Ovary (tissue), 10 donors: ENCODE measurements at places on chromosomes 1 and 21. TPM values are rescaled to one million over a fixed set of nuclear protein-coding genes. Genes with fewer than 3 reads are reported as not detected.

DNA sequence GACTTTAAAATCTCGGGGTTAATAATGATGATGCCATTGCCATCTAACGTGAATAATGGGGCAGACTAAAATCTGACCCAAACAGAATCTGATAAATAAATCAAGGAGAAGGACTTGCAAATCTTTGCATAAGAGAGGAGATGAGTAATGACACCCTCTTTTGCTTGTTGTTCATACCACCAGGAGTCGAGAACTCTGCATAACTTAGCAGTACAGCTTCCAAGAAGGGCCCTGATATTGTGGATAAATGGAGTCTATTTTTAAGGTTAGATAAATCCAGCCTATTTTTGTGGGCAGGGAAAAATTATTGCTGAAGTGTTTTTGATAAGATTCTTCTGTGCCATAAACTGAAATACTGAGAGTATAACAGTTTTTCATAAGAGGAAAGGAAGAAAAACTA is 17.3 kb downstream of the RYR2 start:
- H3K4me3 ChIP-seq, result no peak overlapping the region
- no peaks in the 10 kb centered on the region for H3K36me3 ChIP-seq

DNA sequence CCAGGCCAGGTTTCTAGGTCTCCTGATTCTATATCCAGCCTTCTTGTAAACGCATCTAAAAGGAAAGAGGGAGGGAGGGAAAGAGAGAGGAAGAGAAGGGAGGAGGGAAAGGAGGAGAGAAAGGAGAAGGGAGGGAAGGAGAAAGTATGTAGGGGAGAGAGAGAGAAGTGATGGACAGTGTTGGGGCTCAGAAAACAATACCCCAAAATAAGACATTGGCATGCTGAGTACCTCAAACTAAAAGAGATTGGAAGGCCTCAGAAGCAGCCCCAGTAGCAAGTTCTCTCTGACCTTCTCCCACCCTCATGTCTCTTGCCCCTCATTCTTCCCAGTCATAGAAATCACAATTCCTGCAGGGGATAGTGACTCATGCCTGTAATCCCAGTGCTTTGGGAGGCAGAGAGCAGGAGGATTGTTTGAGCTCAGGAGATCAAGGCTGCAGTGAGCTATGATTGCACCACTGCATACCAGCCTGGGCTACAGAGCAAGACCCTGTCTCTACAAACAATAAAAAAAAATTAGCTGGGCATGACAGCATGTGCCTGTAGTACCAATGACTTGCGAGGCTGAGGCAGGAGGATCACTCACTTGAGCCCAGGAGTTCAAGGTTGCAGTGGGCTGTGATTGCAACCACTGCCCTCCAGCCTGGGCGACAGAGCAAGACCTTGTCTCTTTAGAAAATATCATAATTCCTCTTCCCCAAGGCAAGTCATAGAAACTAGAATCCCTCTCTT is 51.2 kb downstream of the DNTTIP2 start:
- H3K36me3 ChIP-seq, result no peaks in the 10 kb centered on the region
- H3K27ac ChIP-seq, result no peak overlapping the region
- H3K27me3 ChIP-seq, result no peaks in the 10 kb centered on the region
- H3K4me1 ChIP-seq, result no peaks in the 10 kb centered on the region

DNA sequence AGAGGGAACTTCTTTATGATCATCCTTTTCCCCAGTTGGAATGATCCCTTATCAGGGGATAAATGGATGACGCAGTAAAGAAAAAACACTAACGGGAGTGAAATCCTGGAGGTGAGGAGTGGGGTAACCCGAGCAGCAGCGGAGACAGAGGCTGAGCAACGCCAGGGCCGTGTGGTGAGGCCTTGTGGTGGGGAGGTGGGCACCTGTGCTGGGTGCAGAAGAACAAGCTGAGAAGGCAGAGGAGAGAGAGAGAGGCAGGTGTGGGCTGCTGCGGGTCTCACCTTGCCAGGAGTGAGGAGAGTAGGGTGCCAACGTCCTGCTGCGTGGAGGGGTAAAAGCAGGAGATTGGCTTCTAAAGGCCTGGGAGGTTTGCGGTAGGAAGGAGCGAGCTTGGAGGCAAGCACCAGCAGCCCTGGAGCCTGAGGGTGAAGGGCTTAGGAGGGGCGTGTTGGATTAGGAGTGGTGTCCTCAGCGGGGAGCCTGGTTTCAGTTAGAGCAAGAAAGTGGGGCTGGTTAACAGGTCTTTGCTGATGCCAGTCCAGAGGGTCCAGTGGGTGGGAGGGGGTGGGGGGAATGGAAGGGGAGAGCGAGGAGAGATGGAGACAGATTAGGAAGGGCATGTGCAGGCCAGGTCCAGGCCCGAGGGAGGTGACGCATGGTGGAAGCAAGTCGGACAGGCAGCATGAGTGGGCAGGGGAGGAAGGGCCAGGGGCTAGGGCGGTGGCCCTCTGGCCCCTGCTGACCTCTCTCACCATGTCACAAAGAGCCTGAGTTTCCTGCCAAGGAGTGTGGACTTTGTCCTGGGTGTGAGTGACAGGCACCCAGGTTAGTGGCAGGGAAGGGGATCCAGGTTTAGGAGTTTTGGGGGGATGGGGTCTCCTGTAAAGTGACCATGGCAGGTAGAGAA is 36.7 kb upstream of the LHX4 start:
- no peaks in the 10 kb centered on the region for H3K36me3 ChIP-seq
- no peak overlapping the region for H3K27ac ChIP-seq
- no peaks in the 10 kb centered on the region for H3K27me3 ChIP-seq
- DNase-seq, result no peak

GRCh38 chr1:159199901-159200300 is 4.8 kb upstream of the ACKR1 start:
- no peaks in the 10 kb centered on the region for H3K27me3 ChIP-seq
- no peaks in the 10 kb centered on the region for H3K4me1 ChIP-seq
- H3K4me3 ChIP-seq, result no peak overlapping the region

DNA sequence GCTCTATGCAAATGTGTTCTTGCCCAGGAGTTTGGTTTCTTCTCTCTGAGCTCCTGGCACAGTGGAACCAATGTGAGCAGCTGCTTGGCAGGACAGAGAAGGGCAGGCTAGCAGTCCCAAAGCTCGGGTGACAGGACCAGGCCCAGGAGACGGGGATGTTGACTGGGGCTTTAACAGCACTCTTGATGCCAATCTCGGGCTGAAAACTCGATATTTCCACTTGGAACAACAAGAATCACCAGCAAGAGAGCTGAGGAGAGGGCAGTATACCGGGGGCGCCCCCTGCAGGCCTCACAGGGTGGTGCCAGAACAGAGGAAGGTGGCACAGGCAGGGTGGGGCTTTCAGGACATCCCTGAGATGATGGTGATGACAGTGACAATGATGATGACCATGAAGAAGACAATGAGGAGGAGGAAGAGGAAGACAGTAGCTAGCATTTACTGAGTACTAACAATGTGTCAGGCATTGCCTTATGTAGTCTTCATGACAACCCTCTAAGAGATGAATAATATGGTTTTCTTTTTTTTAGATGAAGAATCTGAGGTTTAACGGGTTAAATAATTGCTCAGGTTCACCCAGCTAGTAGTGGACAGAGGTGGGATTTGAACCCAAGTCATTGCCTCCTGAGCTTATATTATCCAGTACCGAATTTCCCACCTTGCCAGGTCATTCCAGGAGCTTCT is 2.7 kb upstream of the KCNJ9 start:
- H3K27me3 ChIP-seq, result no peaks in the 10 kb centered on the region
- H3K4me1 ChIP-seq, result peaks cover 2% of the 10 kb centered on the region
- H3K36me3 ChIP-seq, result no peaks in the 10 kb centered on the region
- H3K27ac ChIP-seq, result no peak overlapping the region

DNA sequence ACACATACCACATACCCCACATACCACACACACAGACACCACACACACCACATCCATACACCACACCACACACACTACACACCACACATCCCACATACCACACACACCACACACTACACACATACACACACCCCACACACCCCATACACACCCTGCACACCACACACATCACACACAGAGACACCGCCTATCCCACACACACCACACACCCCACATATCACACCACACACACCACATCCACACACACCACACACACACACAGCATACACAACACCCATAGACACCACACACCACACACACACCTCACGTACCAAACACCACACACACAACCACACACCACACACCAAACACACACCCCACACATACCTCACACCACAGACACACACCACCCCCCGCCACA is 68.3 kb downstream of the SLC9A1 start:
- H3K36me3 ChIP-seq, result no peaks in the 10 kb centered on the region
- DNase-seq, result no peak
- no peaks in the 10 kb centered on the region for H3K27me3 ChIP-seq

DNA sequence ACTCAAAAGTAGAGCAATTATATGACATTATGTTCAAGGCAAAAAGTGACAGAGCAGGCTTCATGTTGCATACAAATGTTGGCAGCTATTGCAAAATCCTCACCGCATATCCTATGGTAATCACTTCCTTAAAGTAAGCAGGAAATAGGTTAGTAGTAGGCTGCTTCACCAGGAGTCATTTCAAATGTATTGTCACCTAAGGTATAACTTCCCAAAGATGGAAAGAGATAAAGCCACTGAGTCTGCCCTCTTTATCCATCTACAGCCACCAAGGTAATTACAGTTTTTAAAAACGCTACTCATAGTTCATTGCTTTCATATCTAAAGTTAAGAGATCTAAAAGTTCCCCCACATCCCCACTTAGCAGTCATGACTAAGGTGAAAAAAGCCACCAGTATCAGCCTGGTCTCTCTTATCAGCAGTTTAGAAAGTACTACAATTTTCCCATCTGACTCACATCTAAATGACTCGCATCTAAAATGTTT is 31.6 kb upstream of the UBE2U start:
- H3K27me3 ChIP-seq, result no peaks in the 10 kb centered on the region
- no peaks in the 10 kb centered on the region for H3K36me3 ChIP-seq
- no peak for DNase-seq
- H3K27ac ChIP-seq, result no peak overlapping the region
- no peak overlapping the region for H3K4me3 ChIP-seq
- peaks cover 5% of the 10 kb centered on the region for H3K4me1 ChIP-seq

DNA sequence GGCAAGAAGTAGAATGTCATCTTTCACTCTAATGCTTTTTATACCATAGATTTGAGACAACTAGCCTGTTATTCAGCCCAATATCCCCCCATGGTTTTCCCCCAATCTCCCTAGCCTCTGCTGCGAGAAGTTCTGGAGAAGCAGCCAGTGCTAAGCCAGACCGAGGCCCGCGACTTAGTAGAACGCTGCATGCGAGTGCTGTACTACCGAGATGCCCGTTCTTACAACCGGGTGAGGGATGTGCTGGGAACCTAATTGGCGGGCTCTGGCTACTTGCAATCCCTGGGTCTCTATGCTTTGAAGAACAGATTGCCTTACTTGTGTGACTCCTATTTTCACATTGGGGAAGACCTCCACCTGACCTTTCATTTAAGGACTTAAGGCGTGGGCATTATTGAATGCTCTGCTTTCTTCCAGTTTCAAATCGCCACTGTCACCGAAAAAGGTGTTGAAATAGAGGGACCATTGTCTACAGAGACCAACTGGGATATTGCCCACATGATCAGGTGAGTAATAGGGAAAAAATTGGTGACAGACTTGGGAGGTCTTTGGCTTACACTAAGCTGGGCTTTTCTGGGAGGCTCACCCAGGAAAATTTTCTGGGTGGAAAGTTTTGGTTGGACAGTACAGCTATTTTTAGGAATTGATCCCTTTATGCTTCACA is 1.9 kb downstream of the PSMB4 start:
- H3K27me3 ChIP-seq, result no peaks in the 10 kb centered on the region
- no peak for DNase-seq
- no peak overlapping the region for H3K4me3 ChIP-seq
- no peaks in the 10 kb centered on the region for H3K36me3 ChIP-seq
- H3K27ac ChIP-seq, result no peak overlapping the region

DNA sequence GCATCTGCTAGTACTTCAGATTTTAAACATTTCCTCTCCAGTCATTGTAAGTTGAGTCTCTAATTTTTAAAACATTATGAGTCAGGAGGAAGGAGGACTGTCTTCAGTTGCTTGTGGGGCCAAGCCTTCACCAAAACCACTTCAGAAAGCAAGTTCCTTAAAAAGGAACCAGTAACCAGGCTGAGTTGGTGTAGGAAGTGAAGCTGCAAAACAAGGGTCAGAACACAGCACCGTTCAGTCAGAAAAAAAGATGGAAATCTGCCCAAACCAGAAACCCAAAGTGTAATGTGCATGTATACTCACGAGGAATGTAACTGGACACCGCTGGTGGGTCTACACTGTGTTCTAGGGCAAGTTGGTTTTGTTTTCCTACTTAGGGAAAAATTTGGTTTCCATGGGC is 402.1 kb downstream of the SETD4 start:
- H3K27ac ChIP-seq, result no peak overlapping the region
- H3K4me3 ChIP-seq, result no peak overlapping the region
- no peaks in the 10 kb centered on the region for H3K4me1 ChIP-seq
- no peaks in the 10 kb centered on the region for H3K27me3 ChIP-seq

GRCh38 chr1:229295745-229296144 is 24.8 kb downstream of the RAB4A start:
- no peaks in the 10 kb centered on the region for H3K36me3 ChIP-seq
- H3K27ac ChIP-seq, result no peak overlapping the region
- no peak overlapping the region for H3K4me3 ChIP-seq
- no peak for DNase-seq
- no peaks in the 10 kb centered on the region for H3K27me3 ChIP-seq
- no peaks in the 10 kb centered on the region for H3K4me1 ChIP-seq

DNA sequence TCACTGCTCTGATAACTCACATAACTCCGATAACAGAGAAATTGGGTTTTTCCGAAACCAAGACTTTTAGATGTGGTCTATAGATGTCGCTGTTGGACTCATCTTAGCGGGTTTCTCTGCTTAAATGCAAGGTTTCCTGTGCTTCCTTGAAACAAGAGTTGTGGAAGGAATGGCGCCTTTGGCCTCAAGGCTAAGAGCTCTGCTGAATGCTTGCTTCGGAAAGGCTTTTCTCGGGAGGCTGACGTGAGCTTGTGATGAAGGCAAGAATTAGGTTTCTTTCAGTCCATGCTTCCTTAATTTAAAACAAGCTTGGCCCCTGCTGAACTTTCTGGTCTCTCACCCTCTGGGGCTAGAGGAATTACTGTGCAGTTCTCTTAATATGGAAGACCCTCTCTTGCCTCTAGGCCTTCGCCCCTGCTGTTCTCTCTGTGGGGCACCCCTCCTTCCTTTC is 113.5 kb downstream of the MAP3K21 start:
- H3K27ac ChIP-seq, result no peak overlapping the region
- no peaks in the 10 kb centered on the region for H3K4me1 ChIP-seq
- H3K4me3 ChIP-seq, result no peak overlapping the region

DNA sequence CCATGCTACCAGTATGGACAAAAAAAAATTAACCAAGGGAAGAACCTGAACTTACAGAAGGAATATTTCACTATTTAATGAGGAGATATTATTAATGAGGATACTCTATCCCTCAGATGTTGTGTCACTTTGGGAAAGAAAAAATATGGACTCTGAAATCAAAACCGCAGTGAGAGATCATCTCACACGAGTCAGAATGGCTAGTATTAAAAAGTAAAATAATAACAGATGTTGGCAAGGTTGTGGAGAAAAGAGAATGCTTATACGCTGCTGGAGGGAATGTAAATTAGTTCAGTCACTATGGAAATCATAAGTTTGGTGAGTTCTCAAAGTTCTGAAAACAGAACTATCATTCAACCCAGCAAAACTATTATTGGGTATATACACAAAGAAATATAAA is 30.9 kb downstream of the TNFSF4 start:
- H3K4me3 ChIP-seq, result no peak overlapping the region
- no peak overlapping the region for H3K27ac ChIP-seq
- H3K27me3 ChIP-seq, result no peaks in the 10 kb centered on the region
- no peak for DNase-seq

The CLCNKB gene
- total RNA-seq, result 0.83 TPM

The SPRR2E gene
- 1.2 TPM for total RNA-seq

The KIF2C gene
- 0.53 TPM for total RNA-seq
